ENCODE measurements at places on chromosomes 13 and 19.
A peak's percentile ranks its signal among the peaks of the same experiment; 100 is the strongest.

- DNase-seq = no peak
Measured at GRCh38 chr13:58843071-58843470, 1211.5 kb downstream of the PCDH17 start.

DNA sequence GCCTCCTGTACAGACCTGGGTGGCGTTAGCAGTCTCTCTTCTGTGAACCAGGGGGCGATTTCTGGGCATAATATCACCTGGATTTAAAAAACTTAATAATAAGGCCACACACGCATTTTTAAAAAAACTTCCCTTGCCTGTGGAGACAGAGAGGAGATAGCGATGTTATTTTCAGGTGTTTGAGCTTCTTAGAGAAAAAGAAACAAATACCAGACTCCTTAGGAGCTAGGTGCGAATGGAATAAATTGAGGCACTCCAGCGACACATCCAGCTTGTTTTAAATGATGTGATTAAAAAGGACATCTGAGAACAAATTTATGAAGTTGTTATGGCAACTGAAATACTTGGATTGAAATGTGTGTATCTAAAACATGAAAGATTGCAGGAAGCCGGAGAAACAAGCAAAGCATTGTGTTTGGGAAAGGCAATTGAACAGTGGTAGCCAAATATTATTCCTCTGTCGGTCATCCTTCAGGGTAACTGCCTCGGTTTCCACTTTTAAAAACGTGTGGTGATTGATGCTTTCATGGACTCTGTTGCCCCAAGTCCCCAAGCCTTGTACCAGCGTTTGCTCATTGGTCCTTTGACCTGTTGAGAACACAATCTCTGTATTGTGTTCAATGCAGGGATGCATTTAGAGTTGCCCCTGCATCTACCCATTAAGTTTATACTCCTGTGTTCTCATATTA lies 158.7 kb downstream of the TM9SF2 start:
- no peak for DNase-seq

DNA sequence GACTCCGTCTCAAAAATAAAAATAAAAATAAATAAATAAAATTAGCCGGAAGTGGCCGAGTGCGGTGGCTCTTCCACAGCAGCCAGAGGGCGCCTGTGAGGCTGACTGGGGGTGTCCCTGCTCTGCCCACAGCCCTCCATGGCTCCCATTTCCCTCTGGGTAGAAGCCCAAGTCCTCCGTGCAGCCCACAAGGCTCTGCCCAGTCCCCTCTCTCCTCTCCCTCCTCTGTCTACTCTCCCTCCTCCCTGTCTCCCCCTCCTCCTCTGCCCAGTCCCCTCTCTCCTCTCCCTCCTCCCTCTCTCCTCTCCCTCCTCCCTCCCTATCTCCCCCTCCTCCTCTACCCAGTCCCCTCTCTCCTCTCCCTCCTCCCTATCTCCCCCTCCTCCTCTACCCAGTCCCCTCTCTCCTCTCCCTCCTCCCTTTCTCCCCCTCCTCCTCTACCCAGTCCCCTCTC lies 20.4 kb downstream of the MISP start:
- no peak for DNase-seq

DNA sequence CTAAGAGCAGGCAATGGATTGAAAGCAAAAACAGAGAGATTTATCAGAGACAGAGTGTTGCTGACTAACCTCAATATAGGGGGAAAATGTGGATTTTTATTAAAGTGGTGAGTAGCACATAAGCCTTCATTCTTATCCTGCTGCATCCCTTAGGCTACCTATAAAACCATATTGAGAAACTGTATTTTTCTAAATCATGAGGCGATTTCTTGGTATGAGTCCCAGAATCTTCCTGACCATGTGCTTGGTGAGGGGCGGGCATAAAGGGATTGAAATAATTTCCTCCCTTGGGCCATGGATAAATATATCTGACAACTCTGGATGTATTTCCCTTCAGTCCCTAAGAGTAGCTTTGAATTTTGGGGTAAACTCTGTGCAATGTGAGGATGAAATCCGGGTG lies 72.8 kb downstream of the EFNB2 start:
- no peak for DNase-seq

DNA sequence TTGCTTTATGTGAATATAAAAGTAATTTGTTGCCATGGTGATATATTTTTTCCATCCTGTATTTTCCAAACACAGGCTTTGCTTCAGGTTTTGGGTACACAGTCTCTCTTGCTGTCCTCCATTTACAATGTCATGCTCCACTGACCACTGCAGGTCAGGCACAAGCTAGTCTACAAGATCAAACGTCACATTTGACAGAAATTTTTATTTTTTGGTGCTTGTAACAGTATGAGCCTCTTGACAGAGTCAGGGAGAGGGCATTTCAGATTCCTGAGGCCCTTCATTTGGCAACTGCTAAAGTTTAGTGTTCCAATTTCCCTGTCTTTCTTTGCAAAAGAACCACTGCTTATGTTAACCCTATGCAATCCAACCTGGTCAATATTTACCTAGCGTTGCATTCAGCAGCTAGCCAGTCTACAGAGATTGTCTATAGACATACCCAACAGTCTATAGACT lies 175.0 kb downstream of the RFC3 start:
- peak; percentile 88 for DNase-seq

DNA sequence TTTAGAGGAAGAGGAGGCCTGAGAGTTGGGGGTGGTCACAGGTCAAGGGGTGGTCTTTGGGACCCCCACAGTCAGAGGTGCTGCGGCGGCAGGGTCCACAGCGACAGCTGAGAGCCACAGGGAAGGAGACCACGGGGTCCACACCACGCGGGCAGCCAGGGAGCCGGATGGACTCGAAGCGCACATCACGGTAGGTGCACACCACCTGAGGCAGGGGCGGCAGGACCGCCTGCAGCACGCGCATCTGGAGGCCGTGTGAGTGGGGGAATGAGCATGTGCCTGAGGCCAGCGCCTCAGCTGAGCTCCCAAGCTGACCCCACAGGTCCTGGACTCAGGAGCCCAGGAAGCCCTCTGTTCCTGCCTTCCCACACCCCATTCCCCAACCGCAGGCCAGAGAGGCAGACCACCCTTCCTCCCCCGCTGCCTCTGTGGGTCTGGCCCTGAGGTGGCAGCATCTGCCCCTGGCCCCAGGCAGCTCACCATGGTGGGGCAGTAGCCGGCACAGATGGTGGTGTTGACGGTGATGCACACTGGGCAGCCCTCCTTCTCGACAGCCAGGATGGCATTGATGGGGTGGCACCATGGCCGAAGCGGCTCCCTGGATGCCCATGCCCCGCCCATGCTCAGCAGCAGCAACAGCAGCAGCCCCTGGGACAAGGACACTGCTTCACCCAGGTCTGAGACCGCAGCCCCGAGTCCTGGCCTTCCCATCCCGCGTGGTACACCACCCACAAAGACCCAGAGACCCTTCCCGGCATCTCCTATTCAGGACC lies 638 bp downstream of the LHB start:
- no peak for DNase-seq

DNA sequence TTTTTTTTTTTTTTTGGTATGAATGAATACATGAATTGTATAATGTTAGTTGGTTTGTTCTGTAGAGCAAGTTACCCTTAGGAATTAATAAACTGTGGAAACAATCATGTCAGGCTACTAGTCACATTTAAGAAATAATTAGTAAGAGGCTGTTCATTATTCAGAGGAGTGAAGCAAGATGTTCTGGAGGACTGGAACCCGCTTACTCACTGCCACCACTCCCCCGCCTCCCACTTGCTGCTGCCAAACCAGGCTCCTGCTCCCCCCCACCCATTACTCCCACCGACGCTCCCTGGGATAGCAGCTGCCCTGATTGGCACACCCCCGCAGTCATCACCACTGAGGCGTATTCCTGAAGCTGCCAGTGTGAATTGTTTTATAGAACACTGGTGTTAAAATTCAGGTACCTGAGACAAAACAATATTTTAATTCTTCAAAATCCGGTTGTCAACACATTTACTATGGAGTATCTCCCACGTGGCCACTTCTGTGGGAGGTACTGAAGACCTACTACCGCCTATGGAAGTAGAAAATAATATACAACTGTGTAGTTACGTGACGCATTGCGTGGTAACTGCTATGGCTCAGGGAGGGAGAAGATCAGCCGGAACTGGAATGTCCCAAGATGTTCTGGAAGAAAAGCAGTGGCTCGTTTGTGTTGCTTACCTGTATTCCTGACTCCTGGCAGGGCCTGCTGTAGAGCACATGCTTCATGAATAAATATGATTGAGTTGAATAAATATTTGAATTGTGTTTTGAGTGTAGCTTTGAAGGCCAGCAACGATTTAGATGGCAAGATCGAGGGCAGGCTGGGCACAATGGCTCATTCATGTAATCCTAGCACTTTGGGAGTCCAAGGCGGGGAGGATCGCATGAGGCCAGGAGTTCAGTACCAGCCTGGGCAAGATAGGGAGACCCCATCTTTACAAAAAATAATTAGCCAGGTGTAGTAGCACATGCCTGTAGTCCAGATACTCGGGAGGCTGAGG lies 1.7 kb downstream of the DPY19L3 start:
- DNase-seq = peak; percentile 78

DNA sequence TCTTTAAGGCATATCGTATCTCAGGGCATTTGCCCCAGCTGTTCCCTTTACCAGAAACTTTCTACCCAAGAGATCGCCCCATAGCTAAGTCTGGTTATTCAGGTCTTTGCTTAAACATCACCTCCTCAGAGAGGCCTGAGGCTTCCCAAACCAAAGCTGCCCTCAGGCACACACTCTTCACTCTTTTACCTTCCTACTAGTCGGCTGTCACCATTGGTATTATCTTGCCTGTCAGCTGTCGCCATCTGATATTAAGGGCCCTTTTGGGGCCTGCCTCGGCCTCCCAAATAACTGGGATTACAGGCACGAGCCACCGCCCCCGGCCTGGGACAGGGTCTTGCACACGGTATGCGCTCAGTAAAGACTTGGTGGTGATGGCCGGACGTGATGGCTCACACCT lies 1.0 kb downstream of the GADD45GIP1 start:
- DNase-seq = no peak

DNA sequence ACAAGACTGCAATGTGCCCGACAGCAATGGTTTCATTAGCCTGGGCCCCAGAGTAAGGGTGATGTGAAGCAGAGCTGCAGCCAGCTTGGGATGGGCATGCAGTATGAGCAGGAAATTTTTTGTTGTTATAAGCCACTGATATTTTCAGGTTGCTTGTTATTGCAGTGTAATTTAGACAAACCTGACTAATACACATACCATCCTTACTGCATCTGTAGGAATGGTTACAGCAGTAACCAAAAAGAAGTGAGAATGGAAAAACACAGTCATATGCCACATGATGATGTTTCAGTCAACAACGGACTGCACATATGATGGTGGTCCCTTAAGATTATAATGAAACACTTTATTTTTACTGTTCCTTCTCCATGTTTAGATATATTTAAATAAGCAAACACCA lies 8.6 kb upstream of the POMP start:
- no peak for DNase-seq

- DNase-seq = no peak
Measured at GRCh38 chr19:18185538-18185937, 7.5 kb upstream of the MPV17L2 start.

DNA sequence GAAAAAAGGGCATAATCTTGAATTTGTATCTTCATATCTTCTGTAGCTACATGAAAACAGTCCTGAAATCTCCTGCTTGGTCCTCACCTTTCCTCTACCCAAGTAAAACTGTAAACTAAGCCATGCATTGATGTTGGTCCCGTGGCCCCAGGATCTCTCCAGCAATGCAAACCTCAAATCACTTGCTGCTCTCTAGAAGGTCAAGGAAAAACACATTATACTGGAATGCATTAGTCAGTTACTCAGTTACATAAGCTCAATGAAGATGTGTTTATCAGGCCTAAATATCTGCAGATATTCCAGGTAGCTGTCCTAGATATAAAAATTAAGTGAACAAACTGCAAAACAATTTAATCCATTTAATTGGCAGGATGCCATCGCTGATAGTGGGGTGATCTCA lies 261.8 kb downstream of the ABCC4 start:
- DNase-seq = no peak

- DNase-seq = no peak
Measured at GRCh38 chr19:12783291-12783848, 7.9 kb upstream of the JUNB start.

DNA sequence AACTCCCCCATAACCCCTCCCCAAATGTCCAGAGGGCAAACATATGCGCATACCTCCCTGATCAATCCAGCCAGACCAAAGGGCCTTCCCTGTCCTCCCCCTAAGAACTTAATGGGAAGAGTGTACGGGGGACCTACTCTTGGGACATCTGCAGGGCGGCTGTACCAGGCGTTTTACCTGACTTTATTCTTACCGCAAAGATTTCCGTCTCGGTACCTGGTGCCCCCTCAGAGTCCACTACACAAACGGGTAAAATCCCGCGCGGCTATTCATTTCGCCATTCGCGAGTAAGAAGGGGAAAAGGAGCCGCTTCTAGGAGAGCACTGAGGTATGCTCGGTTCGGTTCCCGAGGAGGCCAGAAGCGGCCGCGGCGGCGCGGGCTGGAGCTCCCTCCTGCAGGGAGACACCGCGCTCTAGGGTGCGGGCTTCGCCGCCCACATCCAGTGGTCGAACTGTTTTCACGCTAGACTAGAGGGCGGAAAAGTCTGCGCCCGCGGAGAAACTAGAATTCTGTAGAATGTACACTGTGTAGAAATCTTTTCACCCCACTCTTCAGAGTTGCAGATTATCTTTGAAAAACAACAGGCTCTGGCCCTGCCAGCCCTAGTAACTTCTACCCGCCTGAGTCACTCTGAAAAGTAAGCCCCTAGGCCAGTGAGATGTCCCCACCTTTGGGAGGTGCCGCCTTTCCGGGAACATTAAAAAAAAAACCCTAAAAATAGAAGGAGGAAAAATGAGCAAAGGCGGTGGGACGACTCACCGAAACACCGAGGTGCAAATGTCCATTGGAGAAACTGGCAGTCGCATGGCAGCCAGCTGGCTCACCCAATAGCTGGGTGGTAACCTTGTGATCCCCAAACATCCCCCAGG lies 3.8 kb upstream of the TSHZ3 start:
- DNase-seq = no peak

DNA sequence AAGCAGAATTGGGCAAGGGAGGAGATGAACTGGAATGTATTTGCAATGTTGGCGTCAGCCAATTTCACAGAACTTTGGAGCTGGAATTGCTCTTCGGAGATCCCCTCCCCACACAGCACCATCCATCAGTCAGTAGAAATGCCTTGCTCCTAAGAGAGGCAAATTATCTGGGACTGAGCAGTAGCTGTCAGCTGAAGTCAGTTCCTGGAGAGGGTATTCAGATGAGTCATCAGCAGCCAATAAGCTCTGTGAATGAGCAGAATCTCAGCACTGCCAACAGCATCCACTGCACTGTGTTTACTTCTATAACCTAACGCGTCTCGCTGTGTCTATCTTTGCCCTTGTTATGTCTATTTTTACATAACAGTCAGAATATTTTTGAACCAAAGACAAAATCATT lies 213.7 kb downstream of the SLITRK5 start:
- no peak for DNase-seq

GRCh38 chr19:2623798-2624197 lies 78.7 kb downstream of the GNG7 start:
- no peak for DNase-seq

Data from NCI-H526 treated with DMSO at 0.1 percent for 48 hours (cell line).